ENCODE measurements at places on chromosomes 3 and 15.

- no peak for DNase-seq
Observed at GRCh38 chr15:51888593-51889195, 59.2 kb downstream of the TMOD3 start.

DNA sequence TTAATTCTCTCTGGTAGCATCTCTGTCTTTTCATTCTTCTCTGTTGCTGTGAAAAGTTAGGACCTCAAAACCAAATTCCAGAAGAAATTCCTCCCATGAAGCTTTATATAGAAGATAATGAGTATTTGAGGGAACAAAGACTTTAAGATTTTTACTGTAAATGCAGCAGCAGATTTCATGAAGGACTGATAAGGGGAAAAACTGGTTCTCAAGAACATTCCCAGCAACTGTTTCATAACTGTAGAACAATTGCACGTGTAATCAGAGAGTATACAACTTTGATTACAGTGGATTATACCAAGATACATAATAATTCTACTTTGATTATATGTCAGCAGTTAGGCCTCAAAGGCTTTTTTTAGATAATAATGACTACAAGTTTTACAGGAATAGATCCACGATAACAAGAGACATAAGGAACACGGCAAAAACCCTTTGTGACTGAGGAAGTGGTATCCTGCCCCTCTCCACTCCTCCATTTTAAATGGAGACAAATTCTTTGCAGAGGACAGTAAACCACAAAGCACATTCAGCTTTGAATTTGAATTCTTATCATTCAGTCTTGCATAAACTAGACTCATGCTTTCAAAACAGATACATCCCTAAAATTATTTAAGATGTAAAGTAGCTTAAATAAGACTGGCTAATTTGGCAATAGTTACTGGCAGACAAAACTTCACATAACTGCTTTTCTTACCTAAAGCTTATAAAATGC is 42.9 kb upstream of the DIPK2A start:
- DNase-seq, result no peak

DNA sequence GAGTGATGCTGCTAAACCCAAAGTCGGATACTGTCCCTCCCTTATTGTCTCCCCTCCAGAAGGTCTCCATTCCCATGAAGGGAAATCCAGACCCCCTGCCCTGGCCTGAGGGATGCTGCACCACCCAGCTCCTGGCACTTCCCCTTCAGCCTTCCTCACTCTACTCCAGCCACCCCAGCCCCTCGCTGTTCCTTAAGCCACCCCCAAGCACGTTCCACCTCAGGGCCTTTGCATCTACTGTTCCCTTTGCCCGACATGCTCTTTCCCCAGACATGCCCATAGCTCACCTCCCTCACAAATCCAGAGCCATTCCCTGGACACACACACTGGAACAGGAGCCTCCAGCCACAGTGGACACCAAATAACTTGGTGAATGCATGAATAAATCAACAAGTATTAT is 8.1 kb downstream of the WNT7A start:
- DNase-seq, result no peak

GRCh38 chr3:109853077-109853731 is 515.9 kb upstream of the DPPA4 start:
- no peak for DNase-seq

- DNase-seq, result no peak
Observed at GRCh38 chr3:14946739-14947099, 664 bp upstream of the NR2C2 start.

DNA sequence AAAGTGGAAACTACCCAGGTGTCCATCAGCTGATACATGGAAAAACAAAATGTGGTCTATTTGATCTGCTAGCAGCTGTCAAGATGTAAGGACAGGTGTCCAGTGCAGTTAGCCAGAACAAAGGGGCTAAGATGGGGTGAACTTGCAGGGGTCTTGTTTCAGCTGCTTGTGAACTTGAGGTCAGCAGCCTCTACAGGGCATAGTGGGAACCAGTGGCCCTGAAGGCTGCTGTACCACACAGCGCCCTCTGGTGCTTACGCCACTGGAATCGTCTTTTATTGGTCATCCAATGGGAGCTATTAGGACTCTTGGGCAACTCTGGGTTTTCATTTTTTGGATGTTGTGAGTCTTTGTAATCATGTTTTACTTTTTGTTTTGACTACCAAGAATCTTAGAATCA is 62.2 kb upstream of the CTSH start:
- DNase-seq, result no peak

DNA sequence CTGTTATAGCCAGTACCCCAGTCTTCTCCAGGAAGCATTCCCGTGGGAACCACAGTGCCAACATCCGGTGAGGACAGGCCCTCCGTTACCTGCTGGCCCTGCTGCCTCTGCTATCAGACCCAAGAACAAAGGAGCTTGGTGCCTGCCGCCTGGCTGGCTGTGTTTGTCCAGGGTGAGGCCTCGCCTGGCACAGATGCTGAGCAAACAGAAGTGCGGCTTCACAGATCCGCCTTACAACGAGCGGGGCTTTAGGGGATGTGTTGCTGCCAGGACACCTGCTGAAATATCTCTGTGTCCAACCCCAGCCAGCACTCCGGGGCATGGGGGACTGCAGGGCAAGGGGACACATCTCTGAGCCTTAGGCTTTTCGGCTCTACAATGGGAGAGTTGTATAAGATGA is 2.2 kb upstream of the EPHB3 start:
- no peak for DNase-seq

GRCh38 chr3:68866157-68866556 is 66.2 kb downstream of the TAFA4 start:
- no peak for DNase-seq

DNA sequence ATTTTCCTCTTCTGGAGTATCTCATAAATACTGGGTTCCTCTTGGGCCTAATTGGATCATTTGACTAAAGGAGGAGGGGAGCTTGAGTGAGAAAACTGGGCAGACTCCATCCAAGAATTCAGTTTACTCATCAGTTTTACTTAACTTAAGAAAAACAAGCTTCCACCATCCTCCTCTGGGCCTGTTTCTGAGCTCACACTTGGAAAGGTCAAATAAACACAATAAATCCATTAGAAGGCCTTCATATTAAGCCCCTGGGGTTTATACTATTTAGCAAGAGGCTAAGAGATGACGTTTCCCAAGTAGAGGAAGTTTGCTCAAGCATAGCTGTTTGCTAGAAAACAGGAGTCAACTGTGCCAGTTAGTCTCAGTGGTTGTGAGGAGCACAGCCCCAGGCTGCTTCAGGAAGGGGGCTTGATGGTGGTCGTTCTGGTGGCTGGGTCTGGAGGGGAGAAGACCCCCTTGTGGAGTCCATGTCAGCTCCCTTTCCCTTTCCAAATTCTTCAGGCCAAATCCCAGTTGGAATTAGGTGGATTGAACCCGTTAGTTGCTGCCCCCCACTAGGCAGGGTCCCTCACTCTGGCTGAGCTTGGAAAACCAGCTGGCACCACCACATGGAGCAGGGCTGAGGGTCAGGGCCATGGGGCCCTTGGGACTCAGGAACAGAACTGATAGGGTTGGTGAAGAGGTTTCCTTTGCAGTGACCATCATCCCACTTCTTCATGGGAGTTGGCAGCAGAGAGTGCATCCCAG is 64.8 kb downstream of the SPSB4 start:
- no peak for DNase-seq

DNA sequence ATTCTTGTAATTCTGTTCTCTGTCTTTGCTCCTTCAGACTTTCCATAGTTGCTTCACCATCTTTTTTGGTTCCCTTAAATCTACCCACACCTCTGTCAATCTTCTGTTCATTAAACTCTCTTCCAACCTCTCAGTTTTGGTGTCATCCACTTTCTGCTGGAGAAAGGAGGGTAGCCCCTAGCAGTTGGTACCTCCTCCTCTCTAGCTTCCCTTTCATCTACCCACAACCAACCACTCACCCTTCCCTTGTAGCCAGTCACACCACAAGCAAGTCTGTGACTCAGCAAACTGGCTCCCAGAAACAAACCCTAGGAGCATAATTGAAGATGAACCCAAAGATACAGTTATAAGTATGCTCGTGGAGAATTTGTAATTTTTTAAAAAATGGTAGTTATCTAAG is 318.6 kb downstream of the FHIT start:
- no peak for DNase-seq

GRCh38 chr3:58522759-58523425 is 14.1 kb downstream of the ACOX2 start:
- no peak for DNase-seq

DNA sequence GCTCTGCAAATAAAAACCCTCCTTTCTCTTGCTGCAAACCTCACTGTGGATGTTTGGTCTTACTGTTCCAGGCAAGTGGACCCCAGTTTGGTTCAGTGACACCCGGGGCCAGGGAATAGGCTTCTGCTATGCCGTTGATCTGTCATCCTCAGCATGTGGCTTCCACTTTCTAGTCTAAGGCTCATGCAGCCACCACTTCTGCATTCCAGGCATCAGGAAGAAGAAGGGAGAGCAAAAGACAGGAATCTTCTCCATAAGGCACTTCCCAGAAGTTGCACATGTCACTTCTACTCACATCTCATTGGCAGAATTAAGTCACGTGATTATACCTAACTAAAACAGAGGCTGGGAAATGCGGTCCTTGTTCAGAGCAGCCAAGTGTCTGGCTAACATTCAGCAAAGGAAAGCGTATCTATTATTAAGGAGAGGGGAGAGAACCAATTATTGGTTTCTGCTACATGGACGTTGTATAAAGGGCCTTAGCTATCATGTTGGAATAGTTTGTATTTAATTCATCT is 173.6 kb upstream of the PFN2 start:
- no peak for DNase-seq

DNA sequence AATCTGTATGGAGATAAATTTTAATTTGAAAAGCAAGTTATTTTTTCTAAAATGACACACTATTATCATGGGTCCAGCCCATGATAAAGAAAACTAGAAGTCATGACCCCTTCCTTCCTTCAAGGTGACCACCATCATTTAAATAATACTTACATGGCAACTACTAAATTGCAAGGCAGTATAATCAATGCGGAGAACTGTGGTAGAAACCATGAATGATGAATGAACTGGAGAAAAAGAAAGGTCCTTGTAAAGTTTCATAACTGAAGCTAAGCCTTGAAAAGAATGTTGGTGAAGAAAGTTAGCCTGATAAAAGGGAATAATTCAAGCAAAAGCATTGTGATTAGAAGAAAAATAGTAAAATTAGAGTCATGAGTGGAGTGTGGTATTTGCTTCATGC is 222.9 kb upstream of the TBC1D5 start:
- no peak for DNase-seq

- DNase-seq, result no peak
Observed at GRCh38 chr3:194772241-194773000, 86.7 kb downstream of the FAM43A start.

GRCh38 chr15:42800731-42801474 is 64.0 kb upstream of the CDAN1 start:
- no peak for DNase-seq

GRCh38 chr3:42421818-42422796 is 11.7 kb upstream of the LYZL4 start:
- no peak for DNase-seq

DNA sequence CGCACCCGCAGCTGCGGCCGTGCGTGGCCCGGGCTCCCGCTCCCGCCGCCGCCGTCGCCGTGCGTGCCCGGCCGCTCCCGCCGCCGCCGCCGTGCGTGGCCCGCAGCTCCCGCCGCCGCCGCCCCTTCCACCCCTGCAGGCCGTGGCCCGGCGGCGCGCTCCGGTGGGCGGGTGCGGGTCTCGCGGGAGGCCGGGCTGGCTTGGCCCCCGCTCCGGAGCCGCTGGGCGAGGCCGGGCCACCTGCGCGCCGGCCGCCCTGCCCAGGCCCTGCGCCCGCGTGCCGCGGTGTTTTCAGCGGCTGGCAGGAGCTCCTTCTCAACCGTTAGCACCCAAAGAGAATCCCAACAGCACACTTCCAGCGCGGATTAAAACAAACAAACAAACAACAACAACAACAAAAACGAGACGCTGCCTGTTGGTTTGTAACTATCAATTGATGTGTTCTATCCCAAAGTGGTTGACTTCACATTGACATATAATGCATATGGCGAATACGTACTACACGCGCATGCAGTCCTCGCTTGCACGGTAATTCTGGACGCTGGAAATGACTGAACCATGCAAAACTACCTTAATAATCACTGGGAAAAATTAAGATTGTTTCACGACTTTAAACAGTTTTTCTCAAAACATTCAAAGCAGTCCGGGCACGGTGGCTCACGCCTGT is 113.7 kb upstream of the GOLGA8J start:
- DNase-seq, result no peak

- DNase-seq, result no peak
Observed at GRCh38 chr3:154886437-154886836, 193.7 kb upstream of the MME start.

- no peak for DNase-seq
Observed at GRCh38 chr3:82676356-82677026, 915.0 kb upstream of the GBE1 start.

DNA sequence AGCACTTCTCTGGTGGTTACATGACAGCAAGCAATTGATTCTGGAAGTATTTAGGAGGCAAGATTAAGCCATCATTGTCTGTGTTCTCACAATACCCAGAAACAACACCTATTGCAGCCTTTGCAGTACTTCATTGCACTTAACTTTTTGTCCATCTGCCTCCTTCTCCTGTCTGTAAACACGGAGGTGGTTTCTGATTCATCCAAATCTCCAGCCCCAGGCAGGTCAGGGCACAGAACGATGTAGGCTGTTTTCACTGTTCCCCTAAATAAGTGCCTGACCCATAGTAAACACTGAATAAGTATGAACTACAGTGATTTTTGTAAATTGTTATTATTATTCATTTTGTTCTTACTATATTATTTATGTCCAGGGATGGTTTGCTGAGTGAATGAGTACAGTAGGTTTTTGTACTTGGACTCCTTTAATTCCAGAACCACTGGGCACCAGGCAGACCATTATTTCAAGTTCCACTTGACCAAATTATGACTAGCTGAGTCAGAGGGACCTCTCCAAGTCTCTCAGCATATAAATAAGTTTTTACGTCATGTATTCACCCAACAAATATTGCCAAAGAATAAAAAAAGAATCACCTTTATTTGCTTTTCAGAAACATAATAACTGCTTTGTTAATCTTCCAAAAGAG is 283.3 kb upstream of the TRIM42 start:
- DNase-seq, result no peak

GRCh38 chr3:129425619-129426018 is 2.8 kb downstream of the EFCAB12 start:
- DNase-seq, result no peak

GRCh38 chr3:127846576-127846975 is 24.3 kb upstream of the MGLL start:
- no peak for DNase-seq

DNA sequence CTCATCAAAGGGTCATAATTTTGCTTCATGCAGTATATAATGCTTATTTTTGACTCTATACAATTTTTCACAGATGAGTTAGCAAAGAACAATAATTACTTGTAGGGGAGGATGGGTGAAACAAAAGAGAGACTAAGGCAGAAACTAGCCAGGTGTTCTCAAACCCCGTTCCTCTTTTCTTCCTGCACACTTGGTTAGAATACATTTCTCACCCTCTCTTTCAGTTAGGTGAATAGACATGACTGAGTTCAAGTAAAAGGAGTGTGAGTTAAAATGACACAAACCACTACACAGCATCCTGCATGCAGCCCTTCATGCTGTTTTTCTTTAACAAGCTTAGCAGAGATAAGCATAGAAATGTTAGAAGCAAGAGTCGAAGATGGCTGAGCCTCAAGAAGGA is 922.2 kb downstream of the TBL1XR1 start:
- DNase-seq, result no peak
